Hematopoietic multipotent progenitor cell treated with erythropoietin and hydrocortisone succinate and interleukin-3 and kit ligand, for 15 days (in vitro differentiated cells): ENCODE measurements at places on chromosomes 5 and 9.
A peak's percentile ranks its signal among the peaks of the same experiment; 100 is the strongest.

- peak; percentile 62 for DNase-seq
Measured at GRCh38 chr9:121278477-121279261, 10.7 kb downstream of the GSN start.

DNA sequence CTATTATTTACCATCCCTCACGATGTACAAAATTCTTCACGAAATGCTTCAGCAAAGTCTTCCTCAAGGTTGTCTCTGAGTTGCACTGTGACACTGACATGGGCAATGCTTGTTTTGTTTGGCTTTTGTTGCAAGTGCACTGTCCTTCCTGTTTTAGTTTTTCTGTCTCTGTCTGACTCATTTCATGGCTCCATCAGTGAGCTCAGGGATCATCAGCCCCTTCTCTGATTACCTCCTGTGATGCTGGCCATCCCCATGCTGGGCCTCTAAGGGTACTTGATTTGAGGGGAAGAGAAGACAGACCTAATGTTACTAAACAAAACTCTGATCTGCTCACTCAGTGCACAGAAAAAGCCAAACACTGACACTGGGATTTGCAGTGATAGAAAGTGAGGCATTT, 37.6 kb upstream of the STX17 start:
- no peak for DNase-seq

GRCh38 chr9:107566611-107567061, 77.1 kb upstream of the KLF4 start:
- no peak for DNase-seq

- peak; percentile 76 for DNase-seq
Measured at GRCh38 chr9:35826071-35826701, 2.3 kb downstream of the FAM221B start.

- no peak for DNase-seq
Measured at GRCh38 chr5:588406-588995, 23.6 kb upstream of the CEP72 start.

- no peak for DNase-seq
Measured at GRCh38 chr9:107190061-107190935, 92.8 kb upstream of the RAD23B start.

GRCh38 chr5:3127423-3127911, 376.0 kb upstream of the IRX2 start:
- no peak for DNase-seq

DNA sequence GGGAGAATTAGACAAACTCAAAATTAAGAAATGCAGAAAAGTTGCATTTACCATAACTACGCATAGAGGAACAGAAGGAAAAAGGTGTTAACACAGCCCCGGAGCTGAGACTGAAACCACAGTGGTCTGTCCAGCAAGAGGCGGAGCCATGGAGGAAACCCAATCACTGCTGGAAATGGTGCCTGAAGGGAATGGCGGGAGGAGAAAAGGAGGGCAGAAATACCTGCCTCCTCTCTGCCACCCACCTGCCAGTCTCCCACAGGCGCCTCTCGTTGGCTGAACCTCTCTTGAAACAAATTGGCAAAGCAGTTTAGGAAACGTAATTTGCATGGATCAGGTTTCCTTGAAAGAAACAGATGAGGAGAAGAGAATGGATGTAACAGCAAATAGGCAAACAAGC, 9.7 kb upstream of the PRKACG start:
- no peak for DNase-seq

GRCh38 chr5:73917891-73918290, 291.9 kb downstream of the ARHGEF28 start:
- no peak for DNase-seq

- no peak for DNase-seq
Measured at GRCh38 chr5:160039810-160040470, 31.0 kb downstream of the TTC1 start.

GRCh38 chr5:138610918-138611677, 35.9 kb upstream of the HSPA9 start:
- DNase-seq, result no peak

DNA sequence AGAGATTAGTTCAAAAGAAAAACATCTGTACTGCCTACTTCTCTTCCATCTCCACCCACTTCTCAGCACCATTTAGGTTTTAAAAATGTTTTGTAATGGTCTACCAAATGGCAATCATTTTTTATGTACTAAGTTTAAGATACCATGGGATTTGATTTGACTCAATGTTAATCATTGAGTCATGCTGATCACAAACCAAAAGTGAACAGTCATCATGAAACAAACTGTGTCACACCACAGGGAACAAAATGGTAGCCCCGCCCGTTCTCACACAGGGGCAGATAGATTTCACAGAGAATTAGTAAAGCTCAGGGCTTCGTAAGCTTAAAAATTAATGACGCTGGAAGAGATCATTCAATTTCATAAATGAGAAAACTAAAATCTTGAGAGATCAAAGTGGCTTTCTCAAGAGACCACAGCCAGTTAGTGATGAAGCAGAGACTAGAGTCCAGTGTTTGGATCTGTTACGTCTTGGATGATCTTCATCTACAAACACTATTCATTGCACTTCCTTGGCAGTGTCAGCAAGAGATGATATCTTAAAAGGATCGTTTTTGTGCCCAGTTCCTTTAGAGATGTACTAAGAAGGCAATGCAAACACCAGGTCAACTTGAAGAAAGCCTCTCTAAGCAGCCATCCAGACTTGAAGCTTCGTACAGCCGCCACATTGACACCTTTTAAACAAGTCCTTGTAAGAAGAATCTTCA, 33.9 kb upstream of the TRIO start:
- no peak for DNase-seq

DNA sequence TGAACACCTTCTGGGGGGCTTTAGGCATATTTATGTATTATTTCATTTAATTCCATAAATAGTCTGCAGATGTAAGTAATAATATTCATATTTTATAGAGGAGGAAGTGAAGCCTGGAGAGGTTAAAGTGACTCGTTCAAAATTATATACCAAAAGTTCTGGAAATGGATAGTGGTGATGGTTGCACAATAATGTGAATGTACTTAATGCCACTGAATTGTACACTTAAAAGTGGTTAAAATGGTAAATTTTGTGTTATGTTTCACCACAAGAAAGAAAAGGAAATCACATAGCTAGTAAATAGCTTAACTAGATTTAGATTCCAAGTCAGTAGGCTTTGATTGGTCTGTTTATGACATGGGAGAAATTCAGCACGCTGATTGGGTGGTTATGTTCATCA, 13.0 kb upstream of the TMEFF1 start:
- no peak for DNase-seq

DNA sequence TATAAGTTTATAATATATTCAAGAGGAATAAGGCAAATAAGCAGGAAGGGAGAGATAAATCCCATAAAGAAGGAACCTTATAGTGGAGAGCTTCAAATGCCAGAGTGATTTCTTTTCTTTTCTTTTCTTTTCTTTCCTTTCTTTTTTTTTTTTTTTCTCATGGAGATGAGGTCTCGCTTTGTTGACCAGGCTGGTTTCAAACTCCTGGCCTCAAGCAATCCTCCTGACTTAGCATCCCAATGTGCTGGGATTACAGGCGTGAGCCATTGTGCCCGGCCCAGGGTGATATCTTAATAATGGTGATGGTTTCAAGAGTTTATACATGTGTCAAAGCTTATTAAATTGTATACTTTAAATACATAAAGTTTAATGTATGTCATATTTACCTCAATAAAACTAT, 19.6 kb upstream of the FOCAD start:
- DNase-seq, result no peak

- DNase-seq, result peak; percentile 17
Measured at GRCh38 chr9:4366591-4367330, 66.9 kb upstream of the GLIS3 start.

- no peak for DNase-seq
Measured at GRCh38 chr5:77356740-77357139, 135.4 kb downstream of the WDR41 start.

- no peak for DNase-seq
Measured at GRCh38 chr5:98130261-98131035, 643.0 kb upstream of the RGMB start.

- DNase-seq, result no peak
Measured at GRCh38 chr9:37036371-37036775, 2.3 kb upstream of the PAX5 start.
